WTC11 (cell line): ENCODE measurements at places on chromosomes 16 and 17. TPM values are rescaled to one million over a fixed set of nuclear protein-coding genes. Genes with fewer than 3 reads are reported as not detected.

- DNase-seq: peak; percentile 67
These were observed 23.7 kb upstream of the BCO1 start for GRCh38 chr16:81214745-81215166.

GRCh38 chr16:71537643-71538042, 11.4 kb downstream of the CHST4 start:
- peak; percentile 66 for DNase-seq

DNA sequence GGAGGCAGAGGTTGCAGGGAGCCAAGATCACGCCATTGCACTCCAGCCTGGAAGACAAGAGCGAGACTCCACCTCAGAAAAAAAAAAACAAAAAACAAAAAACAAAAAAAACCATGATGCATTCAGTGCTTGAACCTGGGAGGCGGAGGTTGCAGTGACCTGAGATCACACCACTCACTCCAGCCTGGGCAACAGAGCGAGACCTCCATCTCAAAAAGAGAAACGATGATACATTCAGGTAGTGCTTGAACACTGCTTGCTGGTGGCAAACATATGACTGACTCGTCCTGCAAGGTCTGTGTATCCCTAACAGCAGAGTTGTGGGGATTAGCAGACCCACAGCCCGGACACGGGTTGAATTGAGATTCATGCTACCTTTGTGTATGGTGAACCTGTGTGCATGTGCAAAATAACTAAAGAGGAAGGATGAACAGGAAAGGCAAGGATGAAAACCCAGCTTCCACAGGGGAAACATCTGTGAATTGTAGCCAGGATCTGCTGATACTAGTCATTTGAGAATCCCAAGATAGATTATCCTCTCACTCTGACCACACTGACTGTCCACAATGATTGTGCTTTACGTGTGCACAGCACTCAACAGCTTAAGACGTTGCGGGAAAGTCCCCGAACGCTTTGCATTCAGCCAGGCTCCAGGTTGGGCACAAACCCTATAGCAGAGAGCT, 52.4 kb upstream of the MRPS23 start:
- DNase-seq: no peak

The DHRS7C gene
- total RNA-seq: not detected in 3 replicates

The ZNF646 gene
- 26.7 to 29.3 TPM (median 29.1 TPM) in 3 replicates for total RNA-seq

DNA sequence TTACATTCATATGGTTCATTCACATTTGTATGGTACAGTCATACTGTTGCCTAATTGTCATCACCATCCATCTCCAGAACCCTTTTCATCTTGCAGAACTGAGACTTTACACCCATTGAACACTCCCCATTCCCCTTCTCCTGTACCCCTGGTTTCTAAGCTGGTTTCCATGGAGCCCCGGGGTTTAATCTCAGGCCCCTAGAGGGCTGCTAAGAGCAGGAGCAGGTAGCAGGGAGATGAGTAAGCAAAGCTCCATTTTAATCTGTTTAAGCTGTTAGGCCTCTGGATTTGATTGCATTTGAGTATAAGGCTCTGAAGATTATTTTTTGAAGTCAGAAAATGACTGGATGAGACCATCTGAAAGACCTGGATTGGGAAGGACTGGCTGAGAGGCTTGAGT, 68.5 kb upstream of the RPL38 start:
- DNase-seq: no peak

The CD300E gene
- not detected in 3 replicates for total RNA-seq

DNA sequence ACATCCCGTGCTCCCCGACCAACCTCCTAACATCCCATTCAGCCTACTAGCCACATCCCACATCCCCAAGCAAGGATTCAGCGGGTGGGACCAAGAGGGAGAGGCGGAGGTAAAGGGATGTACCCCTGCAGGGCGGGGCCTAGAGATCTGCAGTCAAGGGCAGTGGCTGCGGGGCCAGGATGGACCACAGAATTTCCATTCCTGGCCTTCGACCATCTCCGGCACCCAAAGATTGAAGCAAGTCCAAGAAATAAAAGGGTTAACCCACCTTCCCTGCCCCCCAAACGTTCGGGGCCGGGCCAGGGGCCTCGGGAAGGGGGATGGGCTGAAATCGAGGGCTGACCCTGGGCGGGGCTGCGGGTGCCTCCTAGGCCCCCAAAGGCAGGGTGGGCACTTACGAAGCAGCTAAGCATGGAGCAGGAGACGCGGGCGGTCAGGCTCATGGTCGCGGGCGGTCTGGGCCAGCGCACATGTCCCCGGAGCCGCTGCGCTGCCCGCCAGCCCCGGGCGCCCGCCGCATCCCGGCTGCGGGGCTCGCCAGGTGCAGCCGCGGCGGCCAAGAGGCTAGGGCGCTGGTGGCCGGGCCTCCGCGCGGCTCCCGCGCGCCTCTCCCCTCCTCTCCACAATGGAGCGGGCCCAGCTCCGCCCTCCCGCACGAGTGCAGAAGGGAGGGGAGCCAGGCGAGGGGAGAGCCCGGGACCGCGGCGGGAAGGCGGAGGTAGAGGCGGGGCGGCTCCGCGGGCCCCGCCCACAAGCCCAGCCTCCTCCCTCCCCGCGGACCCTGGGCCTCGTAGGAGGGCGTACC, at the start of gene MTMR4:
Gene MTMR4, minus strand, starts transcription at position 674 of the 805 bp plus-strand sequence. Its CDS starts 231 bp downstream, at position 443.
- peak; percentile 90 for DNase-seq

DNA sequence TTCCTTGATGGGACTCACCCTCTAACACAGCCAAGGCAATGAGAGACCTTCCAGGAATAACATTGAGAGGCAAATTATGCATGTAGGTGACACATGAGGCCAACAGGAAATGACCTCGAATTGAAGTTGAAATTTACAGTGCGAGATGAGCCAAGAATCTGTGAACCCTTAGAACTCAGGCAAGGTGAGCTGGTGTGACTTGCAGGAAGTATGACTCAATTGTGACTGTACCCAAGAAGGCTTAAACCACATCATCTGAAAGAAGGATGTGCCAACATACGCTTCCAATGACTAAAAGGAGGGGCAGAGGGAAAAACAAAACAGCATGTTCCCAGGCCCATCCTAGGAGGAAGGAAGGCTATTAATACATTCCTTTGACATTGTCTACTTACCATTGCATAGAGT, 44.8 kb downstream of the PITPNC1 start:
- no peak for DNase-seq

DNA sequence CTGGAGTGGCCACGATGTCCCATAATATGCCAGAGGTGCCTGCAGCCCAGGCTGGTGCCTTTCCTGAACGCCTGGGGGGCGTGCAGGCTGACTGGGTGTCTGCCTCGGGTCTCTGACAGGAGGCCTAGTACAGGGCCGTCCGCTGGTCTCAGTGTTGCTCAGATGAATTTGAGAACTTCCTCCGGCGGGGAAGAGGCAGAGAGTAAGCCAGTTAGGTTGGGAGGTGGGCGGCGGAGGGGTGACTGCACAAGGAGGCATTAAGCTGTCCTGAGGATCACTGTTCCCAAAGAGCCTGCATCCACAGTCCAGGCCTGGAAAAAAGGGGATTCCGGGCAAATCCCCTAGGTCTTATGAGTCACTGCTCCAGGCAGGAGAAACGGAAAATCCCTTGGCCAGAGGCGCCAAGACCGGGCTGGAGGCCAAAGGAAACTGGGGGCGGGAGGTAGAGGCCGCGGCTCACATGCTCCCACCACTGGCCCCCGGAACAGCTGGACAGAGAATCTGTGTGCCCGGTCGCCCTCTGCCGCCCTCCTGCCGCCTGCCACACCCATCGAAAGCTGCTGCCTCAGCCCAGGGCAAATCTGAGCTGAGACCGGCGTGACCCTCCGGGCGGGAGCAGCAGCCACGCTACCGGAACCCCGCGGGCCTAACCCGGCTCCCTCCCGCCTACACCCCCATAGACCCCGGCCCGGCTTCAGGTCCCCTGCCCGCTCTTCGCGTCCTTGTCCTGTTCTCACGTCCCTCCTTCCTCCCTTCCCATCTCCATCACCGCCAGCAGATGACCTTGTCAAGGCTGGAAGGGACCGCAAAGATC, 1.2 kb downstream of the TRIM47 start:
- DNase-seq: no peak

DNA sequence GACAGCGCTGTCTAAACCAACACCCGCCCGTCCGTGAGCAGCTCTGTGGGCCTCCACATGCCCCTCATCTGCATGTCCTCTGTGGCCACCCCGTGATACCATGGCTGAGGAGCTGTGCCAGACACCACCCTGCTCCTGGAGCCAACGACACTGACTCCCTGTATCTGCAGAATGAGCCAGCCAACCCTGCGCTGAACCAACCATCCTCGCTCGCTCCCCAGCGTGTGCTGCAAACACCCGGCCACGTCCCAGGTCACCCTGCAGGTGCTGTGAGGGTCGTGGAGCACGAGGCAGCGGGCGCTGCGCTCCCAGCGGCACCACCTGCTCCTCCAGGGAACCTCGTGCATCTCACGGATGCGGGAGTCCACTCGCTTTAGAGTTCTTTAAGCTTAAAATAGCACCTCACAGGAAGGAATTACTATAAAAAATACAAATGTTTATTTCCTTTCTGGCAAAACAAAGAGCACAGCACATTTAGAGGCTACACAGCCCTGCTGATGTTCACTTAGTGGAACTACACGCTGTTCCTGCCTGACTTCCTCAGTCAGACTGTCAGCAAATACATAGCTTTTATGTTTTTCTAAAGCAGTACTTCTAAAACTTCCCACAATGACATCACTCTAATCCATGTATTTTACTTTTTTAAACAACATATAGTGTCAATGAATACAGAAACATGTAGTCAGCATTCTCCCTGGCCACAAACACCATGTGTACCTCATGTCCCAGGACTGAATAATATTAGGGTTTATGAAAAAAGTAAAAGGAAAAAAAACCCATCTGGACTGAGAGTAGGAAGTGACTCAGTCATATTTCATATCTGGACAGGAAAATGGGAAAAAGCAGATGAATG, 43.5 kb downstream of the MAP1LC3B start:
- no peak for DNase-seq

- DNase-seq: no peak
These were observed 463 bp downstream of the TOP2A start for GRCh38 chr17:40417258-40417608.

GRCh38 chr17:49707246-49707607, 537 bp downstream of the SLC35B1 start:
- DNase-seq: no peak
